ENCODE measurements at places on chromosomes 3 and 15.

DNA sequence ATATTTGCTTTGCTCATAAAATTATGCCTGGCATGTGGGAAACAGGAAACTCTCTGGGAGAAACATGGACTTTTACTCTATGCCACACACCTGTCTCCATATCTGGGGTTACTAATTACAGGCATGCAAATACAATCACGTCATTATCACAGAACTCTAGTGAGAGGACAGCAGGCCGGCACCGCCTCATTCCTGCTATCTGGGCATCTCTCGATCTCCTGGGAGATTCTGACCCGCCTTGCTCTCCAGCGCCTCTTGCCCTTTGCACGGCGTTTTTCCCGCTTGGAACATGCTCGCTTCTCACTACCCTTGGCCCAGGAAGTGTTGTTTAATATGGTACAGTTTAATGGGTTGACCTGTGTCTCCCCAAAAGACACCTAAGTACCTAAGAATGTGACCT lies 45.4 kb upstream of the PARL start:
- DNase-seq, result no peak

DNA sequence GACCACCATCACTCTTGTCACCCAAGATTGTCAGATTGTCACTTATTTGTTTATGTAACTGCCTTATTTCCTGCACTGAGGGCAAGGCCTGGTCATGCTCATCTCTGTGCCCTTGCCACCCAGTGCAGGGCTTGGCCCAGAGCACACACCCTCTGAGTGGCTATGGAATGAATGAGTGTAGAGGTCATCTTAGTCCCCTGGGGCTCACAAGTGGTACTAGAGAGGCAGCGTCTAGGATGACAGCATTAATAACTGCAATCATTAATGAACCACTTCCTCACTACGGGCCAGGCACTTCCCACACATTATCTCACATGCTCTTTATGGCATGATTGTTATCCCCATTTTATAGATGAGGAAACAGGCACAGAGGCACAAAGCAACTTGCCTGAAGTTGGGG lies 117.0 kb downstream of the SMAD6 start:
- no peak for DNase-seq

GRCh38 chr15:65723876-65724275 lies 68.2 kb downstream of the DENND4A start:
- no peak for DNase-seq

GRCh38 chr3:66933233-66933632 lies 64.9 kb upstream of the KBTBD8 start:
- DNase-seq, result no peak
